ENCODE measurements at places on chromosomes 12 and 14.

GRCh38 chr14:106586098-106586704 is 1059.8 kb downstream of the TMEM121 start:
- DNase-seq, result peak; percentile 82

DNA sequence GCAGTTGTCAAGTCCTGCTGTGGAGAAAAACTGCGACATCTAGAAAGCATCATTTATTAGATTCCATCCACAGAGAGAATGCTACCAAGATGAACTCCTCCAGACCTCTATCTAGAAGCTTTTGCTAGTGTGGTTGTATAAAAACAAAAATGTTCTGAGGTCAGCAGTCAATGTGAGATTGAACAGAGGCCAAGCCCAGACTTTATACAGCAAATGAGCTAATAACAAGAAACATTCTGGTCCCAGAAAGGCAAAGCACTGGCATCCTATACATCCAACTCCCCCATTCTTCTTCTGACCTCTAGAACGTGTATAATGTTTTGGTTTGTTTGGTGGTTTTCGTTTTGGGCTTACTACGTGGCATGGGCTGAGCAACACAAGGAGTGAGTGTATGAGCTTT is 26.7 kb upstream of the RIN3 start:
- no peak for DNase-seq

- DNase-seq, result no peak
These were observed 4.9 kb downstream of the GPRC5A start for GRCh38 chr12:12896260-12896659.

DNA sequence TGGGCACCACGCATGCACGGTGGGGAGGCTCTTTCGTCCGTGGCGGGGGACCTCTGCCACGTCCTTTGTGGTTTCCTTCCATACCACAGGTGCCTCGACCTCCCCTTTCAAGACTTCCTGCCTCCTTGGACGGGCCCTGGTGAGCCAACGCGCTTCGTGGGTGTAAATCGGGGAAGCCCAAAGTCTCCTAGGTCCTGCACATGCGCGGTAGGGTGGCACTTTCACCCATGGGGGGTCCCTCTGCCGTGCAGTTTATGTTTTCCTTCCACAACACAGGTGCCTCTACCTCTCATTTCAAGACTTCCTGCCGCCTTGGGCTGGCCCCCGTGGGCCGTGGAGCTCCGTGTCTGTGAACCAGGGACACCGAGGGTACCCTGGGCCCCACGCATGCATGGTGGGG is 349.7 kb downstream of the ALG10 start:
- DNase-seq, result no peak

GRCh38 chr14:87600240-87600639 is 392.7 kb downstream of the GALC start:
- no peak for DNase-seq

- no peak for DNase-seq
These were observed 28.2 kb upstream of the RPLP0 start for GRCh38 chr12:120229071-120229486.

GRCh38 chr12:1912580-1913376 is 5.7 kb downstream of the CACNA2D4 start:
- no peak for DNase-seq
